ENCODE measurements at places on chromosomes 11 and 22. TPM values are rescaled to one million over a fixed set of nuclear protein-coding genes. Genes with fewer than 3 reads are reported as not detected.
A peak's percentile ranks its signal among the peaks of the same experiment; 100 is the strongest.

TMEM45B gene
- not detected for total RNA-seq

HEPHL1 gene
- not detected for total RNA-seq

SCN4B gene
- 0.36 TPM for total RNA-seq

CLCF1 gene
- total RNA-seq, result 6.2 TPM

DEUP1 gene
- total RNA-seq, result under 0.01 TPM

RIBC2 gene
- total RNA-seq, result 0.88 TPM

KCNK7 gene
- 0.29 TPM for total RNA-seq

CEP164 gene
- total RNA-seq, result 38.0 TPM

LRRC10B gene
- under 0.01 TPM for total RNA-seq

GRAP2 gene
- not detected for total RNA-seq

SLC6A5 gene
- not detected for total RNA-seq

F2 gene
- total RNA-seq, result not detected

OR8D1 gene
- not detected for total RNA-seq

CRYBB3 gene
- not detected for total RNA-seq

DNA sequence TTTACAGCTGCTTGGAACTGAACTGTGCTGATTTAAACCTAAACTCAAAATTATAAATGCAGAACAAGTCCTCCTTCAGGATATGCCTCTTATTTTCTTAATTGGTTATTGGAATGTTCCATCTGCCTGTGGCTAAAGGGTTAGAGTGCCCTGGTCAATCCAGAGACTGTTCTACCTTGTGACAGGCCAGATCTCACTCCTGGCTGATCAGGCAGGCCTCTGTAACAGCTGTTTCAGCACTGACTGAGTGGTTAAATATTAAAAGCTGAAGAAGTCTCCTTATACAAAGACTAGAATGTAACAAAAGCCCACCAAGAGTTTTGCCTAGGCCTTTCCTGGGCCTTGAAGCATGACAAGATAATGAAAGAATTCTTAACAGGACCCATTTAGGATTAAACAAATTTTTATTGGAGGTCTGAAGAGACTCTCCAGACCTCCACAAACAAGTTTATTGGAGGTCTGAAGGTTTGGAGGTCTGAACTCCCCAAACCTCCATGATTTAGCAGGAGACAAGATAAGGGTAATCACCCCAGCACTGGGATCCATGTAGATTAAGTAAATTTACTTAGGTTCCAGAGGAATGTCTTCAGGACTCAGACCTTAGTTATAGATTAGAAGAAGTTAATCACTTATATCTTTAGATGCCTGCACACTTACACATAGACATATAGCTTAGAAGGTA, 35.8 kb downstream of the TMPRSS5 start:
- no peaks in the 10 kb centered on the region for H3K36me3 ChIP-seq
- no peak for DNase-seq
- peaks cover 40% of the 10 kb centered on the region for H3K4me1 ChIP-seq
- H3K4me3 ChIP-seq, result no peak overlapping the region

DNA sequence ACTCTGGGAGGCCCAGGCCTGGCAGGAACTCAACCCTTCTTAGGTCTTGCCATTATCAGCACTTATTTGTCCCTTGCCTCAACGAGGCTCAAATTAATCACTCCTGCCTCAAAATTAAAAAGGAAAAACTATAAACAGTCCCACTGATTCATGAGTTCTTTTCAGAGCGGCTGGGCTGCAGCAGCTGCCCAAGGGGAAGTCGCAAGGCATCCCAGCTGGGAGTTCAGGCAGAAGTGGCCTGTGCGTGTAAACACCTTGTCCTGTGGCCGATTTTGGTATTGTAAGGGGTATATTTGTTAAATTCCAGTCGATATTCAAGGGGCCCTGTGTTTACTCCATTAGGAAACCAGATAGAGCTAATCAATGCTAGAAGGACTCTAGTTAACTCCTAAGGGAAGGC, 213.9 kb upstream of the CADM1 start:
- no peaks in the 10 kb centered on the region for H3K36me3 ChIP-seq
- no peak overlapping the region for H3K4me3 ChIP-seq

GRCh38 chr22:39832627-39833074, 60.9 kb downstream of the ENTHD1 start:
- H3K4me3 ChIP-seq, result no peak overlapping the region
- peaks cover 19% of the 10 kb centered on the region for H3K27me3 ChIP-seq
- no peak for DNase-seq

- no peaks in the 10 kb centered on the region for H3K27me3 ChIP-seq
- no peak for DNase-seq
- H3K36me3 ChIP-seq, result no peaks in the 10 kb centered on the region
- no peak overlapping the region for H3K4me3 ChIP-seq
Measured at GRCh38 chr22:43053176-43053575, 36.0 kb downstream of the TTLL1 start.

DNA sequence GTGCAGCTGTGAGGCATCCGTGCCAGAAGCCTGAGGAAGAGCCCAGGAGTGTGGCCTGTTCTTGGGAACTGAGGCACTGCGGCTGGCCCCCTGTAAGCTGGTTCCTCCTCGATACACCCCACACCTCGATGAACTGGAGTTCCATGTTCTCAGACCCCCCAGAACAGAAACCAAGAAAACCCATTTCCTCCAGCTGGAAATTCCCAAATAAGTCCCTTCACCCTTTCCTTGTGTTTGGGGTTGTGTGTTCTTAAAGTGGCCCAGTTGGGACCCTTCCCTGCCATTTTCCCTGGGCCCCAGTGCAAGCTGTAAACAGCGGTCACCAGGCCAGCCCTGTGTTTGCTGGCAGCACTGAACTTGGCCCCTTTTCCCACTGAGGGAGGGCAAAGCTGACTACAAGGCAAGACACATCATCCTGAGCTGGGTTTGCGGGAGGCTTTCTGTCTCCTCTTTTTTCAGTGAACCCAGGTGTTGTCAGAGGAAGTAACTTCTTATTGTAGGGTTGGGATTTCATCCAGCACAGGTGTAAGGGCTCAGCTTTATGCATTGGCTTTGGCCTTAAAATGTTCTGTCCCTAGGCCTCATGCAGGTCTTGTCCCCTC, 60.1 kb upstream of the MPEG1 start:
- no peak overlapping the region for H3K27ac ChIP-seq
- H3K27me3 ChIP-seq, result peaks cover 3% of the 10 kb centered on the region
- no peak for DNase-seq
- H3K36me3 ChIP-seq, result no peaks in the 10 kb centered on the region
- H3K4me1 ChIP-seq, result no peaks in the 10 kb centered on the region

DNA sequence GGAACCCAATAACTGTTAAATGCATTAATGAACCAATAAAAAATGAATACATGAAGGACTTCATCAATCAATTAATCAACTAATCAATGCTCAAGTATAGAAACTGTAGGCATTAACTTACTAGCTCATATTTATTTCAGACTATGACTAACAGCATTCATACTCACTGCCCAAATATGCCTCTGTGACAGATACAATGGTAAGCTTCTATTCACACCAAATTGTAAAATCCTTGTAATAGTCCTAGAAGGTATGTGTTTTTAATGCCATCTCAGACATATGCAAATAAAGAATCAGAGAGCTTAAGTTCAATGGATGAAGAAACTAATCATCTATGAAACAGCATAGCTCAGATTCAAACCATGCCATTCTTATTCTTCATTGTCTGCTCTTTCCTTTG, 1253.6 kb upstream of the TENM4 start:
- no peak overlapping the region for H3K4me3 ChIP-seq
- H3K27me3 ChIP-seq, result no peaks in the 10 kb centered on the region
- no peaks in the 10 kb centered on the region for H3K4me1 ChIP-seq
- no peak overlapping the region for H3K27ac ChIP-seq

GRCh38 chr11:116189408-116190170, 583.2 kb downstream of the BUD13 start:
- H3K27ac ChIP-seq, result no peak overlapping the region
- no peak for DNase-seq
- no peaks in the 10 kb centered on the region for H3K36me3 ChIP-seq
- H3K4me1 ChIP-seq, result peaks cover 3% of the 10 kb centered on the region

GRCh38 chr11:46326813-46327416, 20.3 kb upstream of the DGKZ start:
- no peak overlapping the region for H3K27ac ChIP-seq
- H3K27me3 ChIP-seq, result peaks cover 26% of the 10 kb centered on the region
- peak; percentile 36 for DNase-seq
- H3K36me3 ChIP-seq, result peaks cover 6% of the 10 kb centered on the region
- H3K4me3 ChIP-seq, result no peak overlapping the region

DNA sequence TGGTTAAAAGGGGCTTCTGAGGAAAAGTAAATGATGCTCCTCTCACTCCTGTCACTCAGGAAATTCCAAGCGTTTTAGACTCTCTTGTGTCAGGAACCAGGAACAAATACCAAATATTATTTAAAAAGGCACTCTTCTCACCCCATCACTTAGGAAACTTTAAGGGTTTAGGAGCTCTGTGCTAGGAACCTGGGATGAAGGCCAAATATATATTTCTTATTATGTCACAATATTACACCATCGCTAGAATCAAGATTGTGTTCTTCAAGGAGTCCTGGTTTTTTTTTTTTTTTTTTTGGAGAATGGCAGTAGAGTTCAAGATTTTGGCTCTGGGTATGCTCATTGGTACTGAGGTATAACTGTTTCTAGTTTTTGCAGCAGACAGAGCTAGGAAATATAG, 79.0 kb upstream of the HEPHL1 start:
- peaks cover 64% of the 10 kb centered on the region for H3K27me3 ChIP-seq
- H3K36me3 ChIP-seq, result no peaks in the 10 kb centered on the region
- DNase-seq, result no peak
- no peak overlapping the region for H3K4me3 ChIP-seq
- H3K27ac ChIP-seq, result no peak overlapping the region

- H3K27me3 ChIP-seq, result no peaks in the 10 kb centered on the region
- no peaks in the 10 kb centered on the region for H3K4me1 ChIP-seq
- H3K36me3 ChIP-seq, result no peaks in the 10 kb centered on the region
- H3K27ac ChIP-seq, result no peak overlapping the region
- no peak for DNase-seq
- no peak overlapping the region for H3K4me3 ChIP-seq
Measured at GRCh38 chr22:30555282-30556210, 9.0 kb upstream of the SEC14L6 start.

- peaks cover 15% of the 10 kb centered on the region for H3K4me1 ChIP-seq
- no peak for DNase-seq
- H3K27ac ChIP-seq, result no peak overlapping the region
Measured at GRCh38 chr11:93659841-93660240, 1.6 kb upstream of the CEP295 start.

DNA sequence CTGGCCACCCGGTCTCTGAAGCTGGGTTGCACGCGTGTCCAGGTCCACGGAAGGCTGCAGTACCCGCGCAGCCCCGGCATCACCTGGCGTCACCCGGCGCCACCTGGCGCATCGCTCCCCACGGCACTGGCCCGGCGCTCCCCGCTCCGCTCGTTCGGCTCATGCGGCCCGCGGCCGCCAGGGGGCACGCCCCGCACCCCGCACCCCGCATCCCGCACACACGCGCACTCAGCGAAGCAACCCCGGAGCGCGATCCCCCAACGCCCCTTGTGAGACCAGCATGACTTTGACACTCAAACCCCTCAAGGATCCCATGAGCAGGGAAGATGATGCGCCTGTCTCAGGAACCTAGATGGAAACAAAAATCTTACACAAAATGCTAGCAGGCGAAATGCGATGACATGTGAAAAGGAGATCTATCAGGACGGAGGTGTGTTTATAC, 11.9 kb downstream of the B3GNT6 start:
- DNase-seq, result peak; percentile 96
- H3K4me1 ChIP-seq, result peaks cover 5% of the 10 kb centered on the region
- no peaks in the 10 kb centered on the region for H3K36me3 ChIP-seq
- peaks cover 8% of the 10 kb centered on the region for H3K27me3 ChIP-seq
- H3K4me3 ChIP-seq, result peak overlapping the region; percentile 52

- no peak for DNase-seq
- peak overlapping the region; percentile 84 for H3K27ac ChIP-seq
- H3K27me3 ChIP-seq, result no peaks in the 10 kb centered on the region
- H3K4me3 ChIP-seq, result no peak overlapping the region
- peaks cover 93% of the 10 kb centered on the region for H3K36me3 ChIP-seq
Measured at GRCh38 chr11:12215181-12215593, 104.8 kb downstream of the MICAL2 start.

GRCh38 chr11:70323806-70324205, 53.3 kb downstream of the PPFIA1 start:
- no peak for DNase-seq
- no peaks in the 10 kb centered on the region for H3K27me3 ChIP-seq
- H3K4me1 ChIP-seq, result peaks cover 28% of the 10 kb centered on the region
- H3K27ac ChIP-seq, result peak overlapping the region; percentile 63

DNA sequence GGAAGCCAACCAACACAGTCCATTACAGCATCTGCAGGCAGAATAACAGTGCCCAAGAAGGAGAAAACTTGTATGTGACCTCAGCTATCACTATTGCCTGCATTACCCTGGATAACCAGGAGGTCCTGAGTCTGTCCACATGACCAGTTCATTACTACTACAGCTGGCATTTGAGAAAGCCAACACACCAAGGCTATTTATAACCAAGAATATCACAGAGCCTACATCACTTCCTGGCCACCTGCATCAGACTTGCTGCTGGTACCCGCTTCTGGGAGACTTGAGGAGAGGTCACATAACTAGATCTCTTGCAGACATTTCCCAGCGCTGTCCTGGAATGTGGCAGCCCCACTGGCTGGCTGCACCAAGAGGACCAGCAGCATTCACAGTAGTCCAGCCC, 11.1 kb upstream of the OR56B4 start:
- no peaks in the 10 kb centered on the region for H3K27me3 ChIP-seq
- no peaks in the 10 kb centered on the region for H3K4me1 ChIP-seq
- DNase-seq, result no peak
- H3K4me3 ChIP-seq, result no peak overlapping the region

DNA sequence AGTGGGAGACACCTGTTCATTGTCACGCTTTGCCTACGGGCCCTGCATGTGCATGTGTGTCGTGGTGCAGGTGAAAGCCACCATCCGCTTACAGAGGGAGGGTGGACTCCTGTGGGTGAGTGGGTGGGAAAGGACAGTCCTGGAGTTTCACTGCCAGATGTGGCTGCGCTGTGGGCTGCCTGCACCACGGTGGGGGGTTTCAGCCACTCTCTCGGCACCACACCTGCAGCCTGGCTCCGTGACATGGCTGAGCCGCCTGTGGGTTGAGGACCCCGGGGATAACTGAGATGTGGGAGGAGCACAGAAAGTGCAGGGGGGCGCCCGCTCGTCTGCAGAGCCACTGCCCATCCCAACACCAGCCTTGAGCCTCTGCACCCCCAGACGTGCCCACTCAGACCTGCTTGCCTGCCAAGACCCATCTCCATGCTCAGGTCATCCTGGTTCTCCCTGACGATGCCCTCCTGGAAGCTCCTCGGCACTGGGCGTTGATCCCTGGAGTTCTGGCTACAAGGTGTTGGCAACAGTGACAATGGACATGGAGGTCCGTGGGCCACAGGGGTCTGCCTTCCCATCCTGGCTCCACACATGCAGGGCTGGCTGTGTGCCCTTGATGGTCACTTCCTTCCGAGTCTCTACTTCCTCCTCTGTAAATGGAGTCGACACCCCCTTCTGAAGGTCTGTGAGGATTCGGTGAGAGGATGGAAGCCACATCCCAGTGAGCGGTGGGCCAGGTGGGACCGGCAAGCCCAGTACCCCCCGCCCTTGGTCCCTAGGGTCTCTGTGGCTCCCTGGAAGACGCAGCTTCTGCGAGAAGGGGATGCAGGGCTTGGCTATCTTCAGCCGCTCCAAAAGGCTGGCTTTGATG, 1007.0 kb downstream of the BRD1 start:
- no peak overlapping the region for H3K27ac ChIP-seq
- no peaks in the 10 kb centered on the region for H3K27me3 ChIP-seq
- no peaks in the 10 kb centered on the region for H3K36me3 ChIP-seq
- H3K4me3 ChIP-seq, result no peak overlapping the region
- H3K4me1 ChIP-seq, result no peaks in the 10 kb centered on the region

GRCh38 chr11:6611092-6611962, 689 bp downstream of the TAF10 start:
- peak overlapping the region; percentile 65 for H3K27ac ChIP-seq
- H3K4me1 ChIP-seq, result peaks cover 52% of the 10 kb centered on the region
- no peaks in the 10 kb centered on the region for H3K27me3 ChIP-seq
- DNase-seq, result no peak
- peak overlapping the region; percentile 78 for H3K4me3 ChIP-seq
- peaks cover 63% of the 10 kb centered on the region for H3K36me3 ChIP-seq
